GM13976 (cell line): ENCODE measurements at places on chromosomes 6 and 20.

GRCh38 chr6:32184084-32184640, at the start of gene AGER:
AGER (minus strand) TSS chr6:32184253; CDS start chr6:32184222, 31 bp downstream.
- no peak for DNase-seq

- peak; percentile 76 for DNase-seq
These were observed at the start of gene HLA-DMA for GRCh38 chr6:32952817-32953739. HLA-DMA (minus strand) TSS chr6:32953097; CDS start chr6:32953036, 61 bp downstream.

DNA sequence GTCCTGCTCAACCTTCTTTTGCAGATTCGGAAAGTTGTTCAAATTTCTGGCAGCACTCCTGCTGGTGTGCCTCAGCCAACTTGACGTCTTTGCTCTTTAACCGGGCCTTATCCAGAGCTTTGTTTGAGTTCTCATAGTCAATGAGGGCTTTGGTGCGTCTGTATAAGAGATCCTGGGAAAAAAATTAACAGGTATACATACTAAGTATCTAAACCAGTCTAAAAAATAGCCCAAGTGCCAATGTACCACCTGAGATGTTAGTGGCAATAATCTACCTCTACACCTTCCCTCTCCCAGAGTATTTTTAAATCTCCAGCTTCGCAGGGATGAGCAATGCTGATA, 21.1 kb downstream of the SNX5 start:
- DNase-seq = no peak

GRCh38 chr6:44298055-44298803, 14.9 kb downstream of the AARS2 start:
- no peak for DNase-seq

- no peak for DNase-seq
These were observed 122.8 kb downstream of the ALDH8A1 start for GRCh38 chr6:134826889-134827737.

- peak; percentile 43 for DNase-seq
These were observed 544 bp upstream of the ACAT2 start for GRCh38 chr6:159761129-159761872.

- DNase-seq = no peak
These were observed 75.4 kb downstream of the ANKEF1 start for GRCh38 chr20:10110151-10110550.

DNA sequence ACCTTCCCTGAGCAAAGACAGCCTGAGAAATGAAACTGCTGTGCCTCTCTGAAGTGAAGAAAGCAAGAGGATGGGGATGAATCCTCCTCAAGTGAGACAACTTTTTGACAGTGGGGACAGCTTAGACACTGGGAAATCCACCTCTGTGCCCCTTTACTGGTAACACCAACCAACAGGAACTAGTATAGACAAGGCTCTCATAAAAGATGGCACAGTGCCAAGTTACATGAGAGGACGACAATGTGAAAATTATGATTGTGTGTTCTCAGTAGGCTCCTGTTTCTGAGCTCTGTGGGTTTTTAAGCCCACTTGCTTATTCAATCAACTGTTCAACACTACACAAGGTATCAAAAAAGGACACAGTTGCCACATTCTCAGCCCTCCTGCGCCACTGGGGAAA, 41.6 kb upstream of the LYRM2 start:
- DNase-seq = no peak

DNA sequence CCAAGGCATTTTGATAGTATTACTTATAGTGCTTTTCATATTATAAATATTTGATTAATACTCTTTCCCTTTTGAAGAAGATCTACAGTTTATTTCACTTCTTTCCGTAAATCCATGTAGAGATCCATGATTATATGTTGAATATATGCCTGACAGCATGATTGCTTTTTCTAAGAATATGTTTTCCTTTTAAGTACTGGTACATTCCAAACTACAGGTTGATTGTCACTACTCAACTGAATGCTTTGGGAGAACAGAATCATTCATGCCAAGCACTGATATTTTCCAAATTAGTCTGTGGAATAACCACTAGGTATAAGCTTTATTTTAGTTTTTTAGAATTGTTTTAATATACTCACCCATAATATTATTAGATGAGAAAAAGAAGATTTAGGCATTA, 330.2 kb downstream of the BCKDHB start:
- no peak for DNase-seq

DNA sequence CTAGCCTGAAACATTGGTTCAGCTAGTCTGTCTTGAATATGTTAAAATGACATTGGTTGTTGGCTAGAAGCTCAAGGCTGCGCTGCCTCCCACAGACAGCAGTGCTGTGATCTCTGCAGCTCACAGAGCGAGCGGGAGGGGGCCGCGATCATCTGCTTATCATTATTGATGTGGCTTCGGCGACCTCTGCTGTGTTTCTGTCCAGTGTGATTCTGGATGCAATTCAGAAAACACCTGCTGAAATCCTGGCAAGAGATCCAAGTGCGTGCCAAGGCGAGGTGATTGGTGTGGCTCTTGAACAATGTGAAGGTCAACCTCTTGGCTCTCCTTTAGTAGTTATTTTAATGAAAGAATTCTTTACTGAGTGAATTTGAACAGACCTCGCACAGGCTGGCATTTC, 142.3 kb upstream of the SASH1 start:
- no peak for DNase-seq

DNA sequence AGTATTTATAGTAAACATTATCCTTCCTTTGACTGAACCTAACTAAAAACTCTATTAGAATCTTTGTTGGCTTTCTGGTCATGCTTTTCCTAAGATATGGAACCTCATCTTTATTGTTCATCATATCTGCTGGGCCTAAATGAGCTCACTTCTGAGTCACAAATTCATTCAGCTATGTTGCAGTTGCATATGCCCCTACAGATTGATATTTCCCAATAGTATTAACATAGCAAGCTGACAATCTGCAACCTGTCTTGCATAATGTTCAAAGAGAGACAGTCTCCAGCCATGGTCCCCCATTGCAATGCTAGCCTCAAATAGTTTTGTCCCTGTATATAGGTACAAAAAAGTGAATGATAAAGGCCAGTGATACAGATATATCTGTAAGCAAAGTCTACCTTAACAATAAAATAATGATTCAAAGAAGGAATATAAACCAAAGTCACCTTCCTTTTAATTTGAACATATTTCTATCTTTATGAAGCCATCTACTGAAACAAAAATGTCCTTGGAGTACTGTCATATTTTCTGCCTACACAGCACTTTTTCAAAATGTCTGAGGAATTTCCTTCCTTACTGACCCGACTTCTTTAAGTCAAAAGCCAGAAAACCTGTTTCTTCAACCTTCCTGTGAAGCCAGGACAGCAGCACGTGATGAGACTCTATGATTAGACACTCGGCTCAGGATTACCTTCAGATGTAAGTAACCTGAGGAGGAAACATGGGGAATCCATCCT, 140.7 kb downstream of the UBE3D start:
- no peak for DNase-seq

DNA sequence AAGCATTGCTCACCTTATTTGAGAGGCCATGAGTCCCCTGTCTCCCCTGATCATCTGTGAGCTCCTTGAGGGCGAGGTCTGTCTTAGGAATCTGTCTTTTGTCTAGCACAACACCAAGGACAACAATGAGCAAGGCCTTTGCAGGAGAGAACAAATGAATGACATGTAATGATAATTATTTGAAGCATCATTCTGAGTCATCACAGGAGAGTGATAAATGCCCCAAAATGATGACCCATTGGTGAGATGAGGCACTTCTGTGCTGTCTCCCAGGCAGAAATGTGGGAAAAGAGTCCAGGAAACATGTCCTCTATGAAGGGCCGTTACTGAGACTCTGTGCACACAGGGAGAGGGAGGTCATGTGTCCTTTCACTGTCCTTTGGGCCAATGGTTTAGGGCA, 105.2 kb upstream of the LRFN2 start:
- no peak for DNase-seq

DNA sequence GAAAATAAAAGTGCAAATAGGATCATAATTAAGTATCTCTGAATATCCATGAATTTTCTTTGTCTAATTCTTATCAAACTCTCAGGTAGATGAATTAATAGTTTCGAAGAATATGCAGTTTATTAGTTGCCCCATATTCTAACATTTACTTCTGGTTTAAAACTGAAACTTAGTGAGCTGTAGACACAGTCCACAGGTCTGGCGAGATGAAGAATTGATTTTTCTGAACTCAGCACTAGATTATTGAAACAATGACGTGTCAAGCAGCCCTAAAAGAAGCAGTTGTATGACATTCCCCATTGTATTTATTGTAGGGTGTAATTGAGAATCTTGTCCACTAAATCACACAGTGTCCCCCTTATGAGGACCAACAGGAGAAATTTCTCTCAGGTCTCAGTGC, 407.1 kb downstream of the GRIK2 start:
- no peak for DNase-seq

GRCh38 chr6:155530219-155530834, 74.7 kb upstream of the NOX3 start:
- DNase-seq = peak; percentile 37

GRCh38 chr20:61520076-61520892, 268.2 kb downstream of the CDH4 start:
- DNase-seq = no peak

GRCh38 chr6:93584300-93584699, 164.9 kb upstream of the EPHA7 start:
- DNase-seq = no peak

- peak; percentile 84 for DNase-seq
These were observed 68.0 kb downstream of the PLAGL1 start for GRCh38 chr6:143940011-143940597.

GRCh38 chr20:50475681-50476292, 34.4 kb upstream of the PTPN1 start:
- DNase-seq = no peak

DNA sequence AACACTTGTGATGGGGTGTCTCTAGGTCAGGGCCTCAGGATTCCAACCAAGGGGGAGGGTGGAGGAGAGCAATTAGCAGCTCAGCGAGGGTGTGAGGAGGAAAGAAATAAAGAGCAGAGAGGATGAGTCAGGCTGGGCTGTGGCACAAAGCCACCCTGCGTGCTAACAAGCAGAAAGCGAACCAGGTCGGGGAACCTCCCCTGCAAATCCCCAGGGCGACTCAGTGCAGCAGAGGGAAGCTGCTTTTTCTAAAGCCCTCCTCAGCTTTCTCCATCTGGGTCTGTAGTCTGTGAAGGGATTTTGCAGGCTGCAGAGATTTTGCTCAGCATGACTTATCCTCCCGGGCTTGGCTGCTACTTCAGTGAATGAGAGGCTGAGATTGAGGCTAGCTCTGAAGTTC, 6.6 kb upstream of the SPO11 start:
- no peak for DNase-seq
